NCI-H1417 treated with DMSO at 0.1 percent for 48 hours (cell line): ENCODE measurements at places on chromosomes 7 and 10.

DNA sequence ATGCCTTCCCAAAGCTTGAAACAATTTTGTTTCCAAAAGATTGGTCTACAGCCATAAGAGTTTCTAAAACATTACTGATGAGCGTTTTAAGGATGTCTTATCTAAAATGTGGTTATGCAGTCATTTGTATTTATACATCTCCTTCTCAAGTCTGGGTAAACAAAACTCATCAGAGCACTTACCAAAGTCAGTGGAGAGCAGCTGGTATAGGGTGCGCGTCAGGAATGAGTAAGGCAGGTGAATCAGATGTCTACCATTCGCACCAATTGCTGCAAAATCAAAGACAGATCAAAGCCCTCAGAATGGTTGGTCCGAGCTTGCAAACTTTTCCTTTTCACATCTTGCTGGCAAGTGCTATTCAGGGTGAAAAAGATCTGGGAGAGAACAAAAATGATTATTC lies 65.6 kb upstream of the FAM171A1 start:
- no peak for DNase-seq

- no peak for DNase-seq
These were observed 24.7 kb upstream of the GPAM start for GRCh38 chr10:112208292-112208691.

GRCh38 chr10:51857305-51857704 lies 157.9 kb upstream of the CSTF2T start:
- DNase-seq: no peak

DNA sequence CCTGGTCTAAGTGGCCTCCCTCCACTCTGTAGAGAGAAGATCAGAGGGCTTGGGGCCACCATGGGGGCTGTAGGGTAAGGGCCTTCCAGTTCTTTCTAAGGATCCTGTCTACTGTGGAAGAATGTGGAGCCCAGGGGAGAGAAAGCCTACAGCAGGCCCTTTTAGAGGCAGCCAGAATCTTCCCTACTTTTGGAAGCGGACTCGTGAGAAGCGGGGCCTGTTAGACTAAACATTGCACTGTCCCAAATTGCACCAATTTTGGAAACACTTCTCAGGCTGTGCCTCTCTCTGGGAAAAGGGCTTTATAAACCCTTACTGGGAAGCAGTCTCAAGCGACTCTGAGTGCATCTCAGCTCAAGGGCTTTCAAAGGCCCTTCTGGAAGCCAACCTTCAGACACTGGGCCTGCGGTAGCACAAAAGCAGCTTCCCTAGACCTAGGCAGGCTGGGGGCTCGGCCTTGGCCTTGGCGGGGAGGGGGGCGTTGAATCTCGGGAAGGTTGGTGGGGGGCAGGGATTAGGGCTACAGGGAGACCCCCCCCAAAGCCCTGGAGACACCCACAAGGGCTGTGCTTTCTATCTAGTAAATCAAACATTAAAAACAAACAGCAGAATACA lies 298.1 kb downstream of the GFRA1 start:
- DNase-seq: no peak

- no peak for DNase-seq
These were observed 66.3 kb downstream of the KMT2C start for GRCh38 chr7:152369518-152369917.

GRCh38 chr7:19181634-19182033 lies 36.4 kb upstream of the FERD3L start:
- no peak for DNase-seq

- DNase-seq: no peak
These were observed 201.9 kb downstream of the DNAJC1 start for GRCh38 chr10:21801609-21802008.

GRCh38 chr10:5976512-5977470 lies 552 bp downstream of the IL15RA start:
- no peak for DNase-seq

DNA sequence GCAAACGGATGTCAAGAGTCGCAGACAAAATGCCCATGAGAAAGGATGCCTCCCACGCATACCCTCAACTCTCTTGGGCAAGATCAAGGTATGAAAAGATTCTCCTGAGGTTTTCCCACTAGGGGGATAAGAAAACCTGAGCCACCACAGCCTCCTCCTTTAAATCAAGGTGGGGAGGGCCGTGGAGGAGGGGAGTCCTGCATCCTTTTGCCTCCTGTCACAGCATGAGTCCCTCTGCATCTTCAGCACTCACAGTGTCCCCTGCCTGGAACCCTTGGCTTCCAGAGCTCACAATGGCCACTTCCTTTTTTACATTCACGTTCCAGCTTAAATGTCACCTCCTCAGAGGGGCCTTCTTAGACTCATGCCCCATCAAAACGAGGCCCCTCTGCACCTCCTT lies 207.6 kb downstream of the GLI3 start:
- DNase-seq: no peak

DNA sequence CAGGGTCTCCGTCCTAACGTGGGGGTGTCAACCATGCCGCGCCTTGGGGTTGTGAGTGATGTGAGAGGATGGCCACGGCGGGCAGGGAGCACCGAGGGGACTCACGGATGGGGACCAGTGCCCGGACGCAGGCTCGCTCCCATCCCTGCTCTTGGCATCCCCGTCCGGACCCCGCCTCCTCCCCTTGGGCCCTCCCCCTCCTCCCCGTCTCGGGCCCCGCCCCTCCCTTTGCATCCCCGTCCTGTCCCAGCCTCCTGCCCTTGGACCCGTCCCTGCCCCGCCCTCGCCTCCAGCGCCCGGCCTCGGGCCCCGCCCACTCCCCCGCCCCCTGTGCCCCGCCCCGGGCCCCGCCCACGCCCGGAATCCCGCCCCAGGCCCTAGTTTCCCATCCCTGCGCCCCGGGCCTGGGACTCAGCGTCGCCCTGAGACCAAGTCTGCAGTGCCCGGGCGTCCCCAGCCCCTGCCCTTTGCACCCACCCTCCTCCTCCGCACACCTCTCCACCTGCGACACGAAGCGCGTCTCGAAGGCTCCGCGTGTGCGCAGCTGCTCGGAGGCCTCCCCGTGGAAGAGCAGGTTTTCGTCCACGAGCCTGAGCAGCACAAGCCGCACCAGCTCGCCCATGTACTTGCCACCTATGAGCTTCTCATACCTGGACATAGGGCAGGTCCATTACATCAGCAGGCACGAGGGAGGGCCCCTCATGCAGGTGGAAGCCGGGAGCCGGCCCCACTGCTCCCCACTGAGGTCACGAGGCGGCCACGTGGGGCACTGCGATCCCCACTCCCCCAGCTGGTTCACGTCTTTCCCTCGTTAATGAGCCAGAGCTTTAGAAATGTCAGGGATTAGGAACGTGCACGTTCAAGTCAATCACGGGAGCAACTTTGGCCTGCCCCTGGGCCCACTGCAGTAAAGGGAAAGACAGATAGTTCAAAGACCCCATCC lies 5.1 kb upstream of the MYL7 start:
- DNase-seq: no peak

GRCh38 chr10:103466734-103467133 lies 8.0 kb upstream of the CALHM1 start:
- no peak for DNase-seq

DNA sequence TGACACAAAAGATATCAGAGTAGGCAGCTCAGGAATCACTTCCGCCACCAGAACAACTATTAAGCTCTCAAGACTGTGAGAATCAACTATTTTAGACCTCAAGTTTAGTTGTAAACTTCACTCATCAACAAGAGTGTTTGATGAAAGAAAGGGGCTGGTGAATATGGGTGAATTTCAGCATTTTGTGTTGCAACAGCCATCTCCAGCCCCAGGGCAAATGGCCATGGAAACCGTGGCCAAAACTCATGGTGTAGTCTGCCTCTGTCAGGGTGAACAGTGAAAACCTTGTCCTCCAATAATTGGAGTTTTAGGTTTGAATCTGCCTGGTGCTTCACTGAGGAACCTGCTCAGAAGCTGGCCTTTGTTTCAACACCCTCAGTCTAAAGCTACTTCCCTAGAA lies 60.0 kb downstream of the POLR1F start:
- DNase-seq: no peak

DNA sequence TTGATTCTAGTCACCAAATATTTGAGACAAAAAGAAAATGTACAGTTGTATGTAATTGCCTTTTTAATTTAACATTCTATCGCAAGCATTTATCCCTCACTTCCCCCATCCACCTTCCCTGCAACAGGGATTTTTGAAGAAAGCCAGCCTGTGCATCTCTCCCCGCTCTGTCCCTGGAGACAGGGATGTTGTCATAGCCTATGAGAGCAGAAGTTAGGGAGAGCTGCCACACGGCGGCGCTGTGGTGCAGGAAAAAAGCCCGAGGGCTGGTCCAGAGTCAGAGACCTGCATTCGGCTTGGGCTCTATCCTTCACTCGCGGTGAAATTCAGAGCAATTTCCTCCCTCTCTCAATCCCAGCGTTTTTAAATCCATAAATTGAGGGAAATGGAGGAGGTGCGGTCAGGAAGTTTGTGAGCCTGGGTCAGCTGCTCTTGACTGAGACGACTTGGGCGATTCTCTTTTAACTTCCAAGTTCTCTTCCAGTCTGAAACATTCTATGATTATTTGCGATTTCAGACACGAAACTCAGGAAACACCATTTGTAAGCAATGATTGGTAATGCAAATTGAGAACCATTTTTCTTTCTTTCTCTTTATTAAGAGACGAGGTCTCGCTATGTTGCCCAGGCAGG lies 17.5 kb downstream of the HKDC1 start:
- DNase-seq: peak; percentile 31

DNA sequence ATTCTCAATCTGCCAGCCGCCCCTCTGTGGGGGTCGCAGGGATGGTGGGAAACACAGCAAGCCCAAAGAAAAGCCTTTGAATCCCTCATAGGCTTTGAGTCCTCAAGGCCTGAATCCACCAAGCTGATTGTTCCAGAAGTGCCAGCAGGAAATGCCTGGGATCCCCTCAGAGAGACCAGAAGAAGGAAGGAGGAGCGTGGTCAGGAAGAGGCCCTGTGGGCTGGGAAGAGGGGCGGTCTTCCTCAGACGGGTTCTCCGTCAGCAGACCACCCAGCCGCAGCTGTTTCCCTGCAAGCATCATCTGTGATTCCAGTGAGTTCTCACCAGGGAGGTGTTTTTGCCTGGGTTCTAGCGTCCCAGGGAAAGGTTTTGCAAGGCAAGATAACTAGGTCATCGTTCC lies 190.0 kb upstream of the KLF6 start:
- no peak for DNase-seq

DNA sequence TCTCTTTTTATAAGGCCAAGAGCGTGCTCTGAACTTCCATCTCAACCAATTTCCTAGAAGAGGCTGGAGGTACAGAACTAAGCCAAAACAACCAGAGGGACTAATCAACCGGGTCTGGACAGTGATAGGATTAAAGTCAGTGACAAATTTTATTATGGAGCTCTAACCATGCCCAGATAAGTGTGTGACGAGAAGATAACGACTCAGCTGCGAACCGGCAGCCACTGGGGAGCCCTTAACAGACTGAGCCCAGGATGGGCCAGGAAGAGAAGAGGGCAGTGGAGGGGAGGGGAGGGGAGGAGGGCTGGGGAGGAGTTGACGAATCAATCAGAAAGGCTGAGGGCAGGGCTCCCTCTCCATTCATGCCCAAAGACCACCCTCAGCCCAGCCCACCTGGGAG lies 119.9 kb downstream of the PLXNA4 start:
- DNase-seq: no peak

- DNase-seq: no peak
These were observed 393.1 kb upstream of the STEAP1 start for GRCh38 chr7:89761173-89761572.

DNA sequence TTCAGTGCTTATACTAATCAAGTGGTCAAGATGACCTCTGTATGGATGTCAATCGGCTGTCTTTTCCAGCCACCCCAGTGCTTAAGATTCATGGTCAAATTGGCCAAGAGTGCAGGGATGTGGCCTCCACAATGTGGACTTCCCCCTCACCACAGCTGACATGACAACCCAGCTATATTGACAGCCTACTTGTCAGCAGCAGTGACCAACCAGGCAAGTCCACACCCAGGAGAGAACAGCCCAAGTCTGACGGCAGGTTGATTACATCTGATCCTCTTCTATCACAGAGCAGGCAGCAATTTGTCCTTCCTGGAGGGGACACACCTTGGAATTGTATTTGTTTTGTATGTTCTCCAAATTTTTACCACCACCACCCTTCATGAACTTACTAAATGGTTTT lies 8.2 kb upstream of the ERVW-1 start:
- no peak for DNase-seq

DNA sequence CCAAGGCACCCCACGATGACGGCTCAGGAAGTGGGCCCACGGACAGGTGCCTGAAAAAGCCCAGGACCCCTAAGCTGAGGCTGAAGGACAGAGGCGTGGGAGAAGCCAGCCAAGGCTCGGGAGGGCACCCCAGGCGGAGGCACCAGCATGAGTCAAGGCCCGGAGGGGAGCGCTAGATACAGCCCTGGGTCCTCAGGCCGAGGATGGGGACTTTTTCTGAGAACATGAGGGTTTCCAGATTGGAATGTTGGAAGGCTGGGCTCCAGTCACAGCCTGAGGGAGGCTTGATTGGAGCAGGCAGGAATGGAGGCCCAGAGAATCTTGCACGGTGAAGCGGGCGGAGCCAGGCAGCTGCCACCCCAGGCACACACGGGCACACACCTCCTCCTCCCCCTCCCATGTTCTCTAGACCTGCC lies 19.0 kb upstream of the ELFN1 start:
- no peak for DNase-seq

DNA sequence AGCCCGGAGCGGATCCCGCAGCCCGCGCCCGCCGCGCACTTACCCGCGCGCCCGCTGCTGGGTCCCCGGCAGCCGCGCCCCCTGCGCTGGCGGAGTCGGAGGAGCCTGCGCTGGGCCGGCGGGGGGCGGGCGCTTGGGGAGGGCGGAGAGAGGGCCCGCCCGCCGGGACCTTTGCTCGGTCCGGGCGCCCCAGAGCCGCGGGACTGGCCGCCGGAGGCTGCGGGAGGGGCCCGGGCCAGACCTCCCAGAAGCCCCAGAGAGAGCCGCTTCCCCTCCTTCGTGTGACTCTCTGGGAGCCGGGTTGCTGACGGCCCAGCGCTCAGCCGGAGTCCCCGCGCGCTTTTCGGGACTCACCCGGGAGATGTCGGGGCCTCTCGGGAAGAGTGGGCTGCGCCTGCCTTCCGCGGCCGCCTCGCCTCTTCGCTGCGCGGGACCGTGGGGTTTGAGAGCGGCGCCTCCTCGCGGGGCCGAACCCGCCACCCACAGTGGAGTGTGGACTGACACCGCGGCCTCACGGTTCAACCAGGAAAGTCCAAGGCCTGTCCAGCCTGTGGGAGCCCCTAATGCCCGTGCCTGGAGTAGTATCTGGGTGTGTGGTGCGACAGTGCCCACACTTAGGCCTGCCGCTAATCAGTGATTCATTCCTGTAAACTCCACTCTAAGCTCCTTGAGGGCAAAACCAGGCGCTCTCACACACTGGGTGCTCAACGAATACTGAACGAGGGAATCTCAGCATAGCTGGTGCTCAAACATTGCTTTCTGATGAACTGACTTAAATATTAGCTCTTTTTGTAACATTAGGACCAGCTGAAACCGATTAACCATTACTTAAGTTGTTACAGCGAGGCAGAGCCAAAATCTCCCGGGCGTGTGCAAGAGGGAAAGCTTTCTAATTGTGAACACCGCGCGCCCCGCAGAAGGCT lies at the start of gene GSDME:
Gene GSDME (minus strand): TSS at position 112 of the 923 bp plus-strand sequence. CDS start 7,690 bp downstream, outside the sequence.
- DNase-seq: no peak

GRCh38 chr10:75428434-75429158 lies 2.8 kb upstream of the LRMDA start:
- DNase-seq: no peak
